ENCODE measurements at places on chromosomes 1 and 21. TPM values are rescaled to one million over a fixed set of nuclear protein-coding genes. Genes with fewer than 3 reads are reported as not detected.

GRCh38 chr1:9105336-9105867 lies 23.5 kb downstream of the GPR157 start:
- peaks cover 18% of the 10 kb centered on the region for H3K27me3 ChIP-seq
- DNase-seq = no peak
- H3K36me3 ChIP-seq = no peaks in the 10 kb centered on the region
- H3K27ac ChIP-seq = no peak overlapping the region
- H3K4me3 ChIP-seq = no peak overlapping the region
- H3K4me1 ChIP-seq = no peaks in the 10 kb centered on the region

GRCh38 chr1:14304381-14304865 lies 294.1 kb upstream of the KAZN start:
- no peaks in the 10 kb centered on the region for H3K27me3 ChIP-seq
- no peak overlapping the region for H3K27ac ChIP-seq
- no peak for DNase-seq
- H3K36me3 ChIP-seq = no peaks in the 10 kb centered on the region
- no peaks in the 10 kb centered on the region for H3K4me1 ChIP-seq

GRCh38 chr1:157653494-157653873 lies 47.1 kb downstream of the FCRL3 start:
- no peak for DNase-seq
- no peaks in the 10 kb centered on the region for H3K4me1 ChIP-seq
- H3K4me3 ChIP-seq = no peak overlapping the region
- no peaks in the 10 kb centered on the region for H3K27me3 ChIP-seq
- no peak overlapping the region for H3K27ac ChIP-seq
- no peaks in the 10 kb centered on the region for H3K36me3 ChIP-seq

GRCh38 chr1:246765521-246765920 lies 41.3 kb downstream of the SCCPDH start:
- no peak for DNase-seq
- H3K4me1 ChIP-seq = no peaks in the 10 kb centered on the region
- no peak overlapping the region for H3K27ac ChIP-seq

- no peak for DNase-seq
- H3K27me3 ChIP-seq = peaks cover 4% of the 10 kb centered on the region
- H3K36me3 ChIP-seq = no peaks in the 10 kb centered on the region
- no peak overlapping the region for H3K27ac ChIP-seq
- no peak overlapping the region for H3K4me3 ChIP-seq
Observed at GRCh38 chr1:18529714-18530113, 49.0 kb downstream of the KLHDC7A start.

Gene CDC42BPA
- 50.8 TPM for total RNA-seq

Gene BATF3
- 15.6 TPM for total RNA-seq

DNA sequence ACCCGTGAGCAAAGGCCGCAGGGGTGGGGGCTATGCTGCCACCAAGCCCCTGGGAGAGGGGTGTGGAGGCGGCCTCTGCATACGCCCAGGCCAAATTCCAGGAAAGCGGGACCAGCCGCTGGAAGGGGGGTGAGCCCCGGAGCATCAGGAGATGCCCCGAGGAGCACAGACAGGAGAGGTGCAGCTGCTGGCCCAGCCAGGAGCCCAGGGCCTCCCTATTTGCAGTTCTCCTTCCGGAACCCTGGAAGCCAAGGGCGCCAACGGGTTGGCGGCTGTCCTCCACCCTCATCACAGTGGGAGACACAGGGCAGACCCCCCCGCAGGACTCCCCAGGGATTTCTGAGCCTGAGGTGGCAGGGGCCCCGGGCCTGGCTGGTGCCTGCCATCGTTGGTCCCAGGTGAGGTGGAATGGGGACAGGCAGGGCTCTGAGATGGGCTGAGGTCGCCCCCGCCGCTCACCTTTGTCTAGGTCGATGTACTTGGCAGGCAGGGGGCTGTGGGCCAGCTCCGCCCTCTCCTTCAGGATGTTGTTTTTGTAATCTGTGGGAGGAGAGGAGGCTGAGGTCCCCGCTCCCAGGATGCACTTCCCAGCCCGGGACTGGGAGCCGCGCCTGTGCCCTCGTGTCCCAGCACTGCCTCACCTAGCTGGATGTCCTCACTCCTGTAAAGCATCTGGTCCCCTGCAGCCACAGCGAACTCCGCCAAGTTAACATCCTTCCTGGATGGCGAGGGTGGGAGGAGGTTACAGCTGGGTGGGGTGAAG lies 4.4 kb upstream of the DVL1 start:
- no peak overlapping the region for H3K27ac ChIP-seq
- H3K27me3 ChIP-seq = no peaks in the 10 kb centered on the region
- no peak for DNase-seq
- H3K4me3 ChIP-seq = no peak overlapping the region
- no peaks in the 10 kb centered on the region for H3K36me3 ChIP-seq

DNA sequence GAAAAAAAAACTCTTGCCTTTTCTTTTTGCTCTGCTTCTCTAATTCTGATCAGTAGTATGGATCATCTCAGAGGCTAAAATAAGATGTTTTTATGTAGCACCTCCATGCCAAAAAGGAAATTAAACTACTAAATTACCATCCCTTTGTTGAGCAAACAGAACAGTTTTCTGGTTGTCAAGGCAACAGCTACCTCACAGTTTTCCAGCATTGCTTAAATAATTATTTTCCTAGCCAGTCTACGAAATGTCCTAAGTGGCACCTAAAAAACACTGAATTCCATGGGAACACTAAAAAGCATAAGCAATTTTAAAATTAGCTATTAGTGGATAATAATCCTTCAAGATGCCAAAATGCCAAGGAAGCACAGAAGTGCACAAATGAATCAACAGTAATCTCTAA lies 61.7 kb downstream of the ARID4B start:
- H3K36me3 ChIP-seq = no peaks in the 10 kb centered on the region
- H3K4me3 ChIP-seq = no peak overlapping the region
- no peaks in the 10 kb centered on the region for H3K4me1 ChIP-seq
- DNase-seq = no peak
- H3K27me3 ChIP-seq = no peaks in the 10 kb centered on the region
- H3K27ac ChIP-seq = no peak overlapping the region

Gene PCBP3
- total RNA-seq = not detected

- no peaks in the 10 kb centered on the region for H3K27me3 ChIP-seq
- no peaks in the 10 kb centered on the region for H3K4me1 ChIP-seq
- DNase-seq = no peak
- no peak overlapping the region for H3K4me3 ChIP-seq
- peaks cover 12% of the 10 kb centered on the region for H3K36me3 ChIP-seq
- no peak overlapping the region for H3K27ac ChIP-seq
Observed at GRCh38 chr1:63630666-63631065, 37.5 kb downstream of the PGM1 start.

GRCh38 chr1:63590166-63590560 lies 3.0 kb upstream of the PGM1 start:
- H3K27ac ChIP-seq = no peak overlapping the region
- H3K36me3 ChIP-seq = no peaks in the 10 kb centered on the region
- no peak for DNase-seq
- H3K27me3 ChIP-seq = no peaks in the 10 kb centered on the region

Gene BEND5
- total RNA-seq = 5.9 TPM

DNA sequence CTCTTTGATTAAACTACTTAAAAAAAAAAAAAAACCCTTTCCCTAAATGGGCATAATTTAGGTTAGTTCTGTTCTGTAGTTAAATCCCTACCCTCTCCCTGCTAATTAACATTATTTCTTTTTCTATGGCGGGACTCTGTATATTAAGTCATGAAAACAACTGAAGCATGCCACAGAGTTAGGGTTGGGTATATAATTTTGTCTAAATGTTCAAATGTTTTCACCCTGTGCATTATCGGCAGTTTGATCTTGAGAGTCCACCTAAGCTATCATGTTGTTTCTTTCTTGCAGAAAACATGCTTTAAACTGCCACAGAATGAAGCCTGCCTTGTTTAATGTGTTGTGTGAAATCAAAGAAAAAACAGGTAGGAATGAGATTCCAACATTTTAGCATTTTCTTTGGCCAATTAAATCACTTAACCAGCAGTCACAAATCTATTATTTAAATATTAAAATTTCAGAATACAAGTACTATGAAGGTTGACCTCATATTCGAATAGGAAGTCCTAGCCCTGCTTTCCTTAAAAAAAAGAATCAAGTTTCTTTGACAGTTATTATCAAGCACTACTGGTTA lies 4.0 kb downstream of the PBX1 start:
- H3K36me3 ChIP-seq = peaks cover 4% of the 10 kb centered on the region
- no peaks in the 10 kb centered on the region for H3K27me3 ChIP-seq
- peak overlapping the region; percentile 74 for H3K4me3 ChIP-seq
- no peak for DNase-seq
- H3K27ac ChIP-seq = no peak overlapping the region

All from SJCRH30 (cell line).